H1 (cell line): ENCODE measurements at places on chromosomes 7 and 10.

DNA sequence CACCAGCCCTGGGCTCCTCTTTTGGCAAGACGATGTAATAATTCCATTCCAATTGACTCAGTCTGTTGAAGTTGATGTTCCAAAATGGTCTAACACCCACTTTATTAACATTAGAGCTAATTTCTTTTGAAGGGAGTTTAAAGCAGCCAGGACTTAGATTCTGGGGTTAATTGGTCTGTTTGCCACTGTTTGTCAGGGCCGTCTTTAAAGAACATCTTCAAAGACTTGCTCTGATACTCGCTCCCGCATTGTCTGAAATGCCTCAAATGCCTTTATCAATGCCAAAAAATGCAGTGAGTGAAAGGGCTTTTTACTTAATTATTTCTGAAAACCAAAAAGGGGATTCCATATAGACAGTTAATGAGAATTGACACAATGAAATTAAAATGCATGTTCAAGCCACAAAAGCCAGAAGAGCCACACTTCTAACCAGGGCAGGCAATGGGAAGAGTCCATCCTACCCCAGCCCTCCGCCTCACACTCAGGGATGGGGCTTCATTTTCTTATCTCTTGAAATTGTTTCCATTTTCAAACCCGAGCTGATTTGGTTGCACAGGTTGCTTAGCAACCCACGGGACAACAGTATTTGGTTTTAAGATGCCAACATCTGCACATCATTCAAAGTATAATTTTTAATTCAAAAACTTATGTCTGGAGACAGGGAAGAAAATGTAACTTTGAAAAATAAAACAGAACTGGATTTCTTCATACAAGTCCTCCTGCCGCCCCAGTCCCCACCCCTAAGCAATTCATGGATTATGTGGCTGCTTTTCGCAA lies 163.0 kb downstream of the FGFR2 start:
- no peaks in the 10 kb centered on the region for H3K36me3 ChIP-seq
- H3K27ac ChIP-seq, result no peak overlapping the region
- no peak overlapping the region for H3K4me3 ChIP-seq

DNA sequence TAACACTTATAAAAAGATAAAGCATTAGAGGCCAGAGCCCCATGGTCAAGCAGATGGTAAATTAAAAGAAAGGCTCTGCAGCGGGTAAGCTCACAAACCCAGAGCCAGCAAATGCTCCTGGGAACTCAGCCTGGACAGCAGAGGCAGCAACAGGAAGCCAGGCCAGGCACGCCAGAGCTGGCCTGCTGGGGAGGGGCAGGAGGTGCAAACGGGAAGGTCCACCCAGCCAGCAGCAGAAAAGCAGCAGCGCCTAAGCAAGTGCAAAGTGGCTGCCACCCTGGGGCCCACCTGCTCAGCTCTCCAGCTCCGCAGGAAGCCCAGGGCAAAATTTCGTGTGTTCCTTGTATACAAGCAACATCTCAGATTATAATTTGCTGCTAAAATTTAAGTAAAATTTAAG lies 82.7 kb upstream of the GPR22 start:
- no peaks in the 10 kb centered on the region for H3K27me3 ChIP-seq
- H3K27ac ChIP-seq, result no peak overlapping the region
- H3K36me3 ChIP-seq, result no peaks in the 10 kb centered on the region
- no peak for DNase-seq
- peaks cover 11% of the 10 kb centered on the region for H3K4me1 ChIP-seq
- no peak overlapping the region for H3K4me3 ChIP-seq

- H3K27ac ChIP-seq, result no peak overlapping the region
- no peak overlapping the region for H3K4me3 ChIP-seq
- no peaks in the 10 kb centered on the region for H3K36me3 ChIP-seq
- H3K27me3 ChIP-seq, result no peaks in the 10 kb centered on the region
- H3K4me1 ChIP-seq, result no peaks in the 10 kb centered on the region
- no peak for DNase-seq
These were observed 21.6 kb upstream of the PDCD4 start for GRCh38 chr10:110850099-110850498.

- H3K27me3 ChIP-seq, result no peaks in the 10 kb centered on the region
- no peak overlapping the region for H3K4me3 ChIP-seq
- H3K4me1 ChIP-seq, result no peaks in the 10 kb centered on the region
- no peak for DNase-seq
- no peak overlapping the region for H3K27ac ChIP-seq
These were observed 70.5 kb downstream of the DENND2A start for GRCh38 chr7:140570120-140570519.

DNA sequence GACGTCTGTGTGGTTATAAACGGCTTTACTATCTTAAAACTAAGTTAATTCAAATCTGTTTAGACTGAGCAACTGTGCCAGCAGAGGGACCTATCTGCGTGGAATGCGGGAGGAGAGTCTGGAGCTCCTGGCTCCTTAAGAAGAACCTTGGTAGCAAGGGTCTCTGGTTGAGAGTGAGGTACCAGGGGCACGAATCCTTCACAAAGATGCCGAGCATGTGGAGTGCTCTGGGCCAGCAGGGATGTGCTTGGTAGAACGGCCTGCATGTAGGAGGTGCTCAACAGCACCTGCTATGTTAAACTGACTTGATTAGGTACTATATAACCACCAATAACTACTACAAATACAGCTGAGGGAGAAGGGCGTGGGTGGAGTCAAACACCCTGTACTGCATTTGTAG lies 102.6 kb downstream of the VIPR2 start:
- no peaks in the 10 kb centered on the region for H3K36me3 ChIP-seq
- H3K4me3 ChIP-seq, result no peak overlapping the region
- DNase-seq, result peak; percentile 13
- H3K27me3 ChIP-seq, result no peaks in the 10 kb centered on the region

DNA sequence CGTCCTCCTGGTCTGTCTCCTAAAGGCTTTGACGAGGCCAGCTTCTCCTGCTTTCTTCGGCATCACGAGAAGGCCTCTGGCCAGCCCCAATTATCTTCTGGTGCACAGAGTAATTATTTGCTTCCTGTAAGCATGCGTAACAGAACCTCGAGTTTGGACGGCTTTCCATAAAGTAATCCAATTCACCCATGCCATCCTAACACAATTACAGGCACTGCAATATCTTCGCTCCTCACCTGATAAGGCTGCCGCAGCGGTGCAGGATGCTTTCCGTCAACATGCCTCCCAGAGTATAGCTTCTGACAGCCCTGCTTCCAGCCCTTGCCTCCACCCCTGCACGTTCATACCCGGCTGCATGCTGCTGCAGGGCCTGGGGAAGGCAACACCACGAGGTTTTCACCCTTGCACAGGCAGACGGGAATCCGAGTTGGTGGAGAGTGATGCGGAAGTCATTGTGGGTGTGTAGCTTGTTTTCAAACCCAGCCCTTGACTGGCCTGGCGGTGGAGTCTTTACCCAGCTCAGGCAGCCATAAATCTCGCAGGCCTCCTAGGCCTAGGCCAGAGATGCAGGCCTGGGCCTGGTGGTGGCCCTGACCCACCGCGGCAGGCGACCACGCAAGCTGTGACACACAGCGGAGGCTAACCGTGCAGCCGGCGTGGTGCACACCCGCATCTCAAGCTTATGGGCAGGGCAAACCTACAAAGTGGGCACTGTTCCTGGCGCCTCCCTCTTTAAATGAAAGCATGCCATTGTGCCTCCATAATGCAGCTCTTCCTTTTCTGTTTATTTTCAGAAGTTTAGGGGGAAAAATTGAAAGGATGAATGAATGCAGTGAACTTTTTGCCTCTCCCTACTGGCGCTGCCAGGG lies 12.7 kb downstream of the EBF3 start:
- no peak overlapping the region for H3K4me3 ChIP-seq
- no peak for DNase-seq
- H3K36me3 ChIP-seq, result no peaks in the 10 kb centered on the region
- peaks cover 3% of the 10 kb centered on the region for H3K4me1 ChIP-seq
- H3K27me3 ChIP-seq, result peaks cover 37% of the 10 kb centered on the region

DNA sequence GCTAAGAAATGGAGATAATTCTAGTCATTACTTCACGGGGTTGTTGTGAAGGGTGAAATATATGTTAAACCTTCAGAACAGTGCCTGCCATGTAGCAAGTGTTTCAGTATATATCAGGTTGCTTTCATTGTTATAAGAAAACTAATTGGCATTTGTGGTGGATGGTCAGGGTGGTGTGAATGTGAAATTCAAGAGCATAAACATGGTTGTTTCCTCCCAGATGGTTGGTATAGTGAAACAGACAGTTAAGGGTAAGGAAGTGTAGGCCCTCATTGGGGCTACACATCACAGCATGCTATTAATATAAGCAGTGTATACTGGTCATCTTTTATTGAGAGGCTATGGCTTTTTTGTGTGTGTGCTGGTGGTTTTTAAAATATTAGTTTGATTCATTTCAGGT lies 171.6 kb downstream of the AUTS2 start:
- H3K36me3 ChIP-seq, result no peaks in the 10 kb centered on the region
- H3K27ac ChIP-seq, result no peak overlapping the region
- no peaks in the 10 kb centered on the region; the same call in 1 of the 2 replicates for H3K4me1 ChIP-seq
- no peak overlapping the region for H3K4me3 ChIP-seq
- DNase-seq, result no peak

- no peaks in the 10 kb centered on the region for H3K36me3 ChIP-seq
- H3K4me3 ChIP-seq, result no peak overlapping the region
- no peaks in the 10 kb centered on the region for H3K27me3 ChIP-seq
- peak; percentile 24 for DNase-seq
These were observed 94.1 kb downstream of the ARMH3 start for GRCh38 chr10:101961591-101962498.

DNA sequence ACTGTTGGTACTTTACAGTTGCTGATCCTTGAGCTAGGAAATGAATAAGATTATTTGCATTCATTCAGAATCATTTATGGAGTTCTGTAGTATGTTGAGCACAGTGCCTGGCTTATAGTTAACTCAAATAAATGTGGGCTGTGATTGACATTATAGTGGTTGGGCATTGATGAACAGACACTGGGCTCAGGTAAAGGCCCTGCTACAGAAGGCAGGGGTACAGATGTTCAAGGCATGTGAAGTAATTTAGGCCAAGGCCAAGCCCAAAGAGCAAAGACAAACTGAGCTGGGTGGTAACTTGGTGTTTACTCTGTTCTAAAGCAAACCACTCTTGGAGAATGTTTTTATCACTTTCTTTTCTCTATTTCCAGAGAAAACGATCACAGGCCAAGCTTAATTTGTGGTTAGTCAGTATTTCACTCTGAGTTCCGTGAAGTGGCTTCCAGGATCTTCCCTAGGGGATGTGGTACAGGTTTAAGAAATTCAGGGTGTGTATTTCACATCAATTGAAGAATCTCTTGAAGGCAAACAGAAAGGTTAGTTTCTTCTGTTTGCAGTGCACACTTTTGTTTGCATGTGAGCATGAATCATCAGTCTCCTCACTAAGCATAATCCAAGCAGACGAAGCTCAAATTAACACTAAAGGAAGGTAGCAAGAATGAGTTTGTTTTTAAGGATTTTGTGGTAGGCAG lies 113.9 kb upstream of the PRR15 start:
- no peaks in the 10 kb centered on the region for H3K4me1 ChIP-seq
- H3K27me3 ChIP-seq, result no peaks in the 10 kb centered on the region
- DNase-seq, result no peak
- H3K36me3 ChIP-seq, result no peaks in the 10 kb centered on the region
- no peak overlapping the region for H3K27ac ChIP-seq

DNA sequence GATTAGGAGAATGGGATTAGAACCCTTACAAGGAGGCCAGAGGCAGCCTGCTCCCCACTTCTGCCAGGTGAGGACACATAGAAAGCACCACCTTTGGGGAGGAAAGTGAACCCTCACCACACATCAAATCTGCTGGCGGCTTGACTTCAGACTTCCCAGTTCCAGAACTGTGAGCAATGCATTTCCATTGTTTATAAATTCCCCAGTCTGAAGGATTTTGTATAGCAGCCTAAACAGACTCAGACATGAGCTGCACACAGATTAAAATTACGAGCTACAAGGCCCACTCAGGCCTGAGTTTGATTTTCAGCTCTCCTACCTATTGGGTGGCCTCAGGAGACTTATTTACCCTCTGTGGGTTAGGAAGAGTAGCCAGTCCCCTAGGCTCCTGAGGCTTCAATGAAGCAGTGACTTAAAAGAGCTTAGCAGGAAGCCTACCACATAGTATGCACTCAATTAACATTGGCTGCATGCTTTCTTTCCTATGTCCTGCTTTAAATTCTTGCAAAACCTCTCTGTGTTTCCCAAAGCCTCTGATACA lies 350.7 kb upstream of the ZMIZ1 start:
- no peaks in the 10 kb centered on the region for H3K36me3 ChIP-seq
- no peaks in the 10 kb centered on the region for H3K27me3 ChIP-seq
- no peak overlapping the region for H3K27ac ChIP-seq
- DNase-seq, result no peak
- H3K4me1 ChIP-seq, result no peaks in the 10 kb centered on the region

DNA sequence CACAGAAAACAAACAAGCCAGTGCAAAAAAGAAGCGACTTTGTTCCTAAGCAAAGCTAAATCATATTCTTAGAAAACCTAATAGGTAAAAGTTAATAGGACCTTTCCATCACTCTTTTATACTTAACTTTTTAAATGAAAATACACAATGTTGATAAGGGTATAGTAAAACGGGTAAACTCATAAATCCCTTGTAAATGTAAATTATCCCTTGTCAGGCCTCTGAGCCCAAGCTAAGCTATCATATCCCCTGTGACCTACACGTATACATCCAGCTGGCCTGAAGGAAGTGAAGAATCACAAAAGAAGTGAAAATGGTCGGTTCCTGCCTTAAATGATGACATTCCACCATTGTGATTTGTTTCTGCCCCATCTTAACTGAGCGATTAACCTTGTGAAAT lies 76.4 kb downstream of the GSAP start:
- no peaks in the 10 kb centered on the region for H3K36me3 ChIP-seq
- no peak for DNase-seq
- H3K4me1 ChIP-seq, result no peaks in the 10 kb centered on the region
- H3K27ac ChIP-seq, result no peak overlapping the region
- H3K4me3 ChIP-seq, result no peak overlapping the region

DNA sequence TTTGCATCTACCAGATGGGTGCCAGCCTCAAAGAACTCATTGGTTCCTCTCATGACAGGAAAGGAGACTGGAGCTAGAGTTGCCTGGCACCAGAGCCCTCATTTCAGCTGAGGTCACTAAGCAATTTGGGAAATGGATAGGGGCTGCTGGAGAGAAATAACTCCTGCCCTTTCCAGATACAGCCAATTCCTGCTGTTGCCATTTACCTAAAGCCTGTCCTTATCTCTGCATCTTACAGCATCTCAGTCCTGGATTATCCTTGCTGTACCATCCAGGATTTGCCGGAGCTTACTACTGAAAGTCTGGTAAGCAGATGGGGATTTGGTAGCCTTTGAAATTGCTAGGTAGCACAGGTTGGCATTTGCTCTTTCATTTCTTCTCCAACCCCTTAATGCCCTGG lies 31.9 kb upstream of the SMKR1 start:
- DNase-seq, result no peak
- H3K4me3 ChIP-seq, result no peak overlapping the region

DNA sequence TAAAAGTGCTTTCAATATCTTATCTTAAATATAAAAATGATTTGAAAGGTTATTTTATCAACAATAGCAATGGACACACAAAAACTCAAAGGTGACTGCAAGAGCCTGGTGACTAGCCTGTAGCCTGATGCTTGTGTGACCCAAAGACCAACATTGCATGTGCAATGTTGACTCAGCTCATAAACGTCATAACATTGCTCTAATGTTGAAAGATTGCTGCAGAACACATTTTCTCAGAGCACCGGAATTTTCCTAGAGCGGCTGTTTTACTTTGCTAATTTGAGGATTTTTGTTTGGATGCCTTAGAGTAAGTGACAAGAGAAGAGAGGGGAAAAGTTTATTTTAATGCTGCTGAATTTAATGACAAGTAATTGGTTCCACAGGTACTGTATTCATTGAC lies 107.1 kb downstream of the RAB18 start:
- H3K4me1 ChIP-seq, result peaks cover 9% of the 10 kb centered on the region
- DNase-seq, result no peak
- H3K4me3 ChIP-seq, result no peak overlapping the region
- no peaks in the 10 kb centered on the region for H3K36me3 ChIP-seq
- no peak overlapping the region for H3K27ac ChIP-seq

GRCh38 chr7:140304191-140304799 lies 94.0 kb downstream of the SLC37A3 start:
- no peaks in the 10 kb centered on the region for H3K27me3 ChIP-seq
- no peak overlapping the region for H3K4me3 ChIP-seq
- no peaks in the 10 kb centered on the region for H3K36me3 ChIP-seq
- no peak overlapping the region for H3K27ac ChIP-seq
